ENCODE measurements at places on chromosomes 7 and 10.

- DNase-seq: no peak
Measured at GRCh38 chr7:326273-326672, 36.3 kb downstream of the FOXL3 start.

- DNase-seq: no peak
Measured at GRCh38 chr7:69719717-69720116, 121.4 kb downstream of the AUTS2 start.

DNA sequence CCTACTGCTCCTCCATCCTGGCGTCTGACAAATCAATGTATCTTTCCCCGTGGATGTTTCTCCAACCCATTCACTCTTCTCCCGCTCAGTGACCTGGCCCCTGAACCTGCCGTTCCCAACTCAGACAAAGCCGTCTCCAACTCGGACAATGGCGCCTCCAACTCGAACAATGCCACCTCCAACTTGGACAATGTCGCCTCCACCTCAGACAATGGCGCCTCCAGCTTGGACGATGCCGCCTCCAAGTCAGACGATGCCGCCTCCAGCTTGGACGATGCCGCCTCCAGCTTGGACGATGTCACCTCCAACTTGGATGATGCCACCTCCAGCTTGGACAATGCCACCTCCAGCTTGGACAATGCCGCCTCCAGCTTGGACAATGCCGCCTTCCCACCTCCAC is 608.6 kb downstream of the DNAJB6 start:
- DNase-seq: no peak

- no peak for DNase-seq
Measured at GRCh38 chr7:86643561-86644281, at the start of gene GRM3. Gene GRM3 (plus strand): TSS chr7:86643909. CDS start chr7:86765146, 121,237 bp downstream.

GRCh38 chr7:42432644-42433043 is 195.6 kb upstream of the GLI3 start:
- DNase-seq: no peak

DNA sequence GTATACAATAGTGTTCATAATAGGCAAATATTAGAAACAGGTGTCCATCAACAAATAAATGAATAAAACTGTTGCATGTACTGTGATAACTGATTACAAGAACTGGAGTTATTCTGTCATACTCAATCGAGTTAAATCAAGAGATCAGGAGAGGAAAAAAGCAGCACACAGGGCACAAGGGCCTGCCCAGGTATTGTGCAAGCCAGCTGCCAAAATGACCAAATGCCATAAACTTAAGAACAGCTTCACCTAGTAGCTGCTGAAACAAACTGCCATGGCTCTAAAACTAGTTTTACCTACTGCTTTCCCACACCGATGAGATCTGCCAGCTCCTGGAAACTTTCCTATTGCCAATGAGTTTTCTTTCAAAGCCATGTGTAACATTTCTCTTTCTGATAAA is 12.2 kb downstream of the GSAP start:
- no peak for DNase-seq

- no peak for DNase-seq
Measured at GRCh38 chr7:76047305-76047810, 442 bp downstream of the STYXL1 start.

- peak; percentile 92 for DNase-seq
Measured at GRCh38 chr7:40468891-40469864, 334.4 kb downstream of the SUGCT start.

DNA sequence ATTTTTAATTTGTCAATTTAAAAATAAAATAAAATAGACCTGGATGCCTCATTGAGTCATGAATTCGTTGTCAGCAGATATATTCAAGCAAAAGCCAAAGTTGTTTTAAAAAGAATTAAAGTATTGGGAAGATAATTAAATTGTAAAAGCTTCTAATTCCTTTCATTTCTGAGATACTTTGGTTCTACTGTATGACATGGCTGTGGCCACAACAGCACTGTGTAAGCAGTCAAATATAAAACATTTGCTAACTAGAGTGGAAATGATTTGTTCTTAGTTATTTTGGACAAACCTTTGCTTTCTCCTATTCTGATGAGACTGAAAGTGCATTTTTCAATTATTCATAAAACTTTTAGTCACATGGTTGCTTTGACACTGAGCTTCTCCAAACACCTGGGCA is 143.6 kb upstream of the FAM13C start:
- DNase-seq: no peak

GRCh38 chr10:95499482-95499989 is 61.6 kb downstream of the SORBS1 start:
- DNase-seq: no peak

DNA sequence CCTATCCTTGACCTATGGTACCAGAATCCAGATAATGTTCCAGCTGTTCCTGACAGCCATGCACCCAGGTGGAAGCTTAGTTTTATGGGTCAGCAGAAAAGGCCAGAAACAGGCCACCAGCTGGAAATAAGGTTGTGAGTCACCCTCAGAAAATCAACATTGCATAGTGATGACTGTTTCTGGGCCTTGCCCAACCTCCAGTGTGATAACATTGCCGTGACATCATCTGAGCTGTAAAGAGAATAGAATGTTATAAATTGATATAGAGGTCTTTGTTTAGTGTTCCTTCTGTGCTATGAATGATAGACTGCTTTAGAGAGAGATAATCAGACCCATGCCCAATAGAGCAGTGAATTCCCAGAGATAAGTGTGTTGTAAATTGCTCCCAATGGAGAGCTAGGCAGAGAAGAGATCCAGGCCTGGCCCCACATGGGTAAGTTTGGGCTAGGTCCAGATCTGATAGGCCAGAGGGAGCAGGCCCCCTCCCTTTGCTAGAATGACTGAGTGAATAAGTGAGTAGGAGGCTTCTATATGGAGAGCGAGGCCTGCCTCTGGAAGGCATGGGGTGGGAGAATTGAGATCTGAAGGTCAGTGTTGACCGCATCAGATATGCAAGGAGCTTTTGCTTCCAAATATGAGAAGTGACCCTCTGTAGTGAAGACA is 14.2 kb upstream of the HPS1 start:
- peak; percentile 89 for DNase-seq

GRCh38 chr10:116053910-116054309 is 219.1 kb downstream of the GFRA1 start:
- DNase-seq: no peak

DNA sequence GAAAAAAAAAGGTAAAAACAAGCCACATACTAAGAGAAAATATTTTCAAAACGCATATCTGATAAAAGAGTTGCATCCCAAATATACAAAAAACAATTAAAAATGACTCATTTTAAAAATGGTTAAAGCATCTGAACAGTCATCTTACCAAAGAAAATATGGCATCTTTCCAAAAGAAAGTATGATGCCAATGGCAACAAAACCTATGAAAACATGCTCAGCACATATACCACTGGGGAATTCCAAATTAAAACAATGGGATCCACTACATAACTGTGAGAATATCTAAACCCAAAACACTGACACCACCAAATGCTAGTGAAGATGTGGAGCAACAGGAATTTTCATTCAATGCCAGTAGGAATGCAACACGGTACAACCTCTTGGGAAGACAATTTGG is 39.3 kb downstream of the VSTM2A start:
- DNase-seq: no peak

GRCh38 chr10:62005281-62005680 is 103.8 kb downstream of the ARID5B start:
- no peak for DNase-seq

DNA sequence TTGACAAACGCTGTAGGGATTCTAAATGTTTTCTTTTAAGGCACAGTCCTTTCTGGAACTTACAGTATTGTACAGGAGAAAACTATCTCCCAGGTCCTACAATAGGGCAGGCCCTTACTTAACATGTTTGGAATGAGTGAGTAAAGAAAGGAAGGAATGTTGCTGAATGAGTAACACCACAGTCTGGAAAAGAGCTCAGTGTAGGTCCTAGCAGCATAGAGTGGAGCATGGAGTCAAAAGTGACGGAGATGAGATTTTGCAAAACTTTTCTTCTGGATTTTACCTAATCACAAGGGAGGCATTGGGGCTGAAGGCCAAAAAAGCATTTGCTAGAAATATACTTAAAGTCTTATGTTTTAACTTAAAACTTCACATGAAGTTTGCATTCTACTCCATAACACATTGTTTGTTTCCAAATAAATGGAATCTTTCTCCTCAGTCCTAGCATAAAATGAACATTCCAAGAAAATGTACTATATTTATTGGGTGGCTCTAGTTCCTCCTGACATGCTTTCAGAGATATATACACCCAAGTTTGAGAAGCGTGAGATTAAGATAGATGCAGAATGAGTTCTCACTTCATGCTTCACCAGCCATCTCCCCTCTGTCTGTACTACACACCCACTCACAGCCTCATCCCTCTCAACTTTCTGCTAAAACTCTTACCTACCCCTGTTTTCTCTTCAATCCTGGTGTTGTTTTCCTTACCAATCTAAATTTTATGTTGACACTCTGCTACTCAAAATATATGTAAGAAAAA is 20.2 kb upstream of the ADD3 start:
- DNase-seq: peak; percentile 83

GRCh38 chr10:86678999-86679792 is 10.9 kb downstream of the LDB3 start:
- DNase-seq: no peak

DNA sequence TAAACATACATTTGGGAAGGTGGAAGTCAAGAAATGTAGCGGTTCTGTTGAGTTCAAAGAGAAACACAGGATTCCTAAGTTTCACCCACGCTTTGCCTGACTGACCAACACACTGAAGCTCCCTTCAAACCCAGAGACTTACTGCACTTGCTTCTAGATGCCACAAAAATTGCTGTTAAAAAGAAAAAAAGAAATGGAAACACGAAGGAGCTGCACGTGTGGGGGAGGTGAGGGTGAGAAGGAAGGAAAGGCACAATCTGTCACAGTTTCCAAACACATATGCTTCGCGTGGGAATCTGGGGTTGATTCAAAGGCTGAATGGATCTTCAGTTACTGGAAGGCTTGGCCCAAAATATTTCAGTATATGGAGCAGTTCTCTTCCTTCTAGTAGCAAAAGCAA is 495.6 kb downstream of the DNAJB6 start:
- DNase-seq: no peak

- no peak for DNase-seq
Measured at GRCh38 chr10:50600831-50601477, 22.8 kb downstream of the SGMS1 start.

GRCh38 chr10:631266-631665 is 58.2 kb downstream of the DIP2C start:
- no peak for DNase-seq

- no peak for DNase-seq
Measured at GRCh38 chr10:43844221-43844620, 195.5 kb upstream of the ZNF32 start.

GRCh38 chr7:13850185-13850752 is 139.2 kb downstream of the ETV1 start:
- DNase-seq: peak; percentile 99

DNA sequence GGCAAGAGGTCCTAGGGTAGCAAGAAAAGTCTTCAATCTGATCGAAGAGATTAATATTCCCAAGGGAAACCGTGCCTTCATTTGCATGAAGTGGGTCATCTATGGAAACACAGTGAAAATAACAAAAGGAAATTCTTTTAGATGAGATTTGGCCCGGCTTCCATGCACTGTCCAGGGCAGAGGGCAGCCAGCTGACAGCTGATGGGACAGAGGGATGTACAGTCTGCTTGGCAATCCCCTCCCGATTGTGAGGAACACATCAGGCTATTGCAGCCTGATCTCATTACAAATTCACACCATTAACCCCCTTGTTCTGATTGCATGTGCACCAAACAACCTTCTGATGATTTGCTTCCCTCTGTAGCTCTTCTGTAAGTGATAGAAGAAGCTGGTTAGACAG is 105.3 kb downstream of the FRMD4A start:
- DNase-seq: no peak
